ENCODE measurements at places on chromosomes 16 and 17. TPM values are rescaled to one million over a fixed set of nuclear protein-coding genes. Genes with fewer than 3 reads are reported as not detected.

GRCh38 chr16:12271006-12271405 lies 294.5 kb downstream of the SNX29 start:
- peak; percentile 73 for DNase-seq

- no peak for DNase-seq
These were observed 57.0 kb downstream of the BMERB1 start for GRCh38 chr16:15491411-15491810.

DNA sequence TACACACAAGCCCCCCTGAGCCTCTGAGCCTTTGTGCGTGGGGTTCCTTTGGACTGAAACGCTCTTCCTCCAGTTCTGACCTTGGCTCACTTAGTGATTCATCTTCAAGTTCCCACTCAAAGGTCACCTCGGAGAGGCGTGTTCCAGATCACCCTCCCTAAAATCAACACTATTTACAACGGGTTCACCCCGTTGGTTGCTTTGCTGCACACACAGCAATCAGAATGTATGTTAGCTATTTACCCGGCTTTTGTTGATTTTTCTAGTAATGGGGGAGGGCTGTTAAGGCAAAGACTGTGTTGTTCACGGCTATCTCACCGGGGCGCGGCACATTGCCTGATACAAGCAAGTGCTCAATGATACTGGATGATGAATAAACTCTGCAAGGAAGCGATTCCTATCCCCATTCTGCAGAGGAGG lies 977 bp downstream of the NAGPA start:
- DNase-seq, result no peak

DNA sequence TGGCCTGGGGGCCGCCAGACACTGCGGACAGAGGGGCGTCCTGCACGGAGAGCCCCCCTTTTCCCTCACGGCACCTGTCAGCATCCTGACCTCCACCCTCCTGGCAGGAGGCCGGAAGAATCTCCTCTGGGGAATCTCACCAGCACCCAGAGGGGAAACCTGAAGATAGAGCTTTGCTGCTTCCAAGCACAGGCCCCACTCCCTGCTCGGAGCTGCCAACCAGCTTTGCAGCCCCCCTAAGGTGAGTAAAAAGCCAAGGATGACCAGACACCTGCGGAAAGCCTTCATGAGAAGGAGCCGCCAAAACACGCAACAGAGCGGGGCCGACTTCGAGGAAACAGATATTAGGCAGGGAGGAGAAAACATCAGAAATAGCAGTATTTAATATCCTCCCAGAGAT lies 3.4 kb upstream of the RBFOX3 start:
- no peak for DNase-seq

- DNase-seq, result no peak
These were observed 1.9 kb upstream of the MYL11 start for GRCh38 chr16:30372725-30373124.

CACNA1G gene
- total RNA-seq, result 1.5 TPM

- no peak for DNase-seq
These were observed 116.5 kb upstream of the AXIN2 start for GRCh38 chr17:65677932-65678331.

DNA sequence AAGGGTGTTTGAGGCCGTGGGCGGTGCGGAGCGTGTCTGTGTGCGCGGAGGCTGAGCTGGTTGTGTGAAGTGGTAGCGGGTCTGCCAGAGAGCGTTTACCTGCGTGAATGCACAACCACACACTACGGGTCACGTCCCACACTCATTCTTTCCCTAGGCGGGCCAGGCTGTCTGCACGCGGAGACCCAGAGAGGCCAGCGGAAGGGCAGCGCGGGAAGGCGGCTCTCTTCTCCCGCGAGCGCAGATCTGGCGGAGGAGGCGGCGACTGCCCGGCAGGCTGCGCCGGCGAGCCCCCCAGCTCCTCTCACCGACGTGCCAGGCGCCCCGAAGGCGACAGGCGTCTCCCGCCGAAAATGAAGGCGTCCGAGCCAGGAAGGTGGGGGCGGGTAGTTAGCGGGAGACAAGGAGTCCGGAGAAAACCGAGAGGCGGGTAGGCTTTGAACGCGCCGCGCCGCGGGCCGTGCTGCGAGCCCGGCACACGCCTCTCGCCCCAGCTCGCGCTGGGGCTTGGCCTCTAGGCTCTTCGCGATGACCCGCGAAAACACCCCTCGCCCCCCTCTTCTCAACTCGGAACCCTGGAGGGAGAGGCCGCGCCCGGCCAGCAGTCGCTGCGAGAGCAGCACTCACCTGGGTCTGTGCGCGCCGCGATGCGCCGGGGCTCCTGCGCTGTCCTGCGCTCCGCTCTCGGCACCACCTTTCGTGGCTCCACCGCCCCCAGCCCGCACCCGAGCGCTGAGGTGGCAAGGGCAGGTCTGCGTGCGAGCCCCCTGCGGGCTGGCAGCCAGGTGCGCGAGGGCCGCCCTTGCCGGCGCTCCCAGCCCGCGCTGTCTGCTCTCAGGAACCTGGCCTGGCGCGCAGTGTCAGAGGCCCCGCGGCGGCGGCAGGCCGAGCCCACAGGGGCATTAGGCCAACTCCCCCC lies 2.0 kb upstream of the FOXF1 start:
- peak; percentile 88 for DNase-seq

DNA sequence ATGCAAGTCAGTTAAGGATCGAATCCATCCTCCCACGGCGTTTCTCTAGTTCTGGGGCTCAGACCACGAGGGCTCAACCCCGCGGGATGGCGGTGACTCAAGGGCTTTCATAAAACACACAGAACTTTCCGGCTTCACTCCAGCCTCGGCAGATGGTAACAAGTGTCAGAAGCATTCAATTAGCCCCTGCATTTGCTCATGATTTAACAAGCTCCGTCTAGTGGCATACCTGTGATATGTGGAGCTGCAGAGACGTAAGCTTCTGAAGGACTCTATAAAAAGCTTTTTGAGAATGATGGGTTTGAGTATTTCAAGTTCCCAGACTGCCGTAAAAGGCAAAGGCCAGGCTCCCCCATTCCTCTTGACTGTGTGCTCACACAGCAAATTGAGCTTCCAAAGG lies 91.3 kb upstream of the SEC14L1 start:
- no peak for DNase-seq

RNF222 gene
- not detected for total RNA-seq
